ENCODE measurements at places on chromosomes 1 and 21.
A peak's percentile ranks its signal among the peaks of the same experiment; 100 is the strongest.

DNA sequence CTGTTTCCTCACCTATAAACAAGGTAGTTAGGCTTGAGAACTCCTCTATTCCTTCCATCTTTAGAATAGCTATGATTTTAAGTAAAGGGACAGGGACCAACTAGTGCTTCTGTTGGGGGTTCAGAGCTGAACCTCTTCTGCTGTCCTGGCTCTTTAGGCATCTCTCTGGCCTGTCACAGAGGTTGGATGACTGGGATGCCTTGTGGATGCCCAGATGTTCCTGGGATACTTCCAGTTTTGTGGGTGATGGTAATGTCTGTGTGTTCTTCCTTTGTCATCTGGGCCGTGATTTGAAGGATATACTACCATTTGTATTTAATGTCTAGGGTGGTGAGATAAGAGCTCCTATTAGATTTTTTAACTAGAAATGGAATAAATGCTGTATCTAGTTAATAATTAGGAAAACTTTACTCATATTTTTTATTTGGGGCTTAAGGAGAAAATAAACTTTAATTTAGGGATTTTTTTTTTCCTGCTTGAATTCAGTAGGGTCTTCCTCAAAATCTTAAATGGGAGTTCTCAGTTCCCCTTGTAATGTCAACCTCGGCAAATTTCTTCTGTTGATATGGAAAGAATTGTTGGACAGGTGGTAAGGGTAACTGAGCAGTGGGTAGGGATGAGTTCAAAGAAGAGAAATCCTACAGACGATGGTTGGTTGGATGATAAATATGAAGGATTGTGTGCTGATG is 47.2 kb downstream of the LAMC1 start:
- DNase-seq, result no peak

- no peak for DNase-seq
These were observed 8.8 kb downstream of the TRIM62 start for GRCh38 chr1:33173091-33173490.

DNA sequence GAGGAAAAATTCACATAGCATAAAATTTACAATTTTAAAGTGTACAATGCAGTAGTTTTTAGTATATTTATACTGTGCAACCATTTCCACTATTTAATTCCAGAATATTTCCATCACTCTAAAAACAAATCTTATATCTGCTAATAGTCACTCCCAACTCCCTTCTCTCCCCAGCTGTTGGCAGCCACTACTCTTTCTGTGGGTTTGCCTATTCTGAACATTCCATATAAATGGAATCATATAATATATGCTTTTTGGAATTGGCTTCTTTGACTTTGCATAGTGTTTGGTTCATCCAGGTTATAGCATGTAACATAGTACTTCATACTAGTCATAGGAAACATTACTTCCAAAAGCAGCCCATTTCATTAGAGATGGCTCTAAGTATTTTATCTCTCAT is 25.0 kb upstream of the TMEM39B start:
- no peak for DNase-seq

DNA sequence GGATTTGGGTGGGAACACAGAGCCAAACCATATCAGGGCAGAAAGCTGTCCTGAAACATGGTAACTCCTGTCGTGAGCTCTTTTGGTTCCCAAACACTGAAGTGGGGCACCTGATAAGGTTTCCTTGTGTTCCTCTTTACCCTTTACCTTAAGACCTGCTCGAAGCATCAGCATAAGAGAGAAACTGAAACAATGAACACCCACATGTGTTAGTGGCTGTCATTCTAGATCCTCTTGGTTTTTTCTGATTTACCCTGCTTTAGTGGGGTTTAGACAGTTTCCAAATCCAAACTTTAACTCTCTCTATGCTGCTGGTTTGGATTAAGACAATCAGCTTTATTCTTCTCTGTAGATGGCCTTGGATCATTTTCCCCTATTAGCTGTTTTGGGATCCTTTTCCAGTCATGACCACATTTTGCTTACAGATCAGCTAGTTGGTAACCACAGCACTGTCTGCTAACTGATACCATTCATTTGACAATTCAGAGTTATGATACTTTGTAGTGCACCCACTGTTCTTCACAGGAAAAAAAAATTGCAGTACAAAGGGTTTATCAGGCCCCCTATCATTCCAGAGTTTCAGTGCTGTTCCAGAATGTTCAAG is 975 bp upstream of the MNDA start:
- DNase-seq, result no peak

- no peak for DNase-seq
These were observed 103.1 kb downstream of the PGBD5 start for GRCh38 chr1:230322967-230323547.

DNA sequence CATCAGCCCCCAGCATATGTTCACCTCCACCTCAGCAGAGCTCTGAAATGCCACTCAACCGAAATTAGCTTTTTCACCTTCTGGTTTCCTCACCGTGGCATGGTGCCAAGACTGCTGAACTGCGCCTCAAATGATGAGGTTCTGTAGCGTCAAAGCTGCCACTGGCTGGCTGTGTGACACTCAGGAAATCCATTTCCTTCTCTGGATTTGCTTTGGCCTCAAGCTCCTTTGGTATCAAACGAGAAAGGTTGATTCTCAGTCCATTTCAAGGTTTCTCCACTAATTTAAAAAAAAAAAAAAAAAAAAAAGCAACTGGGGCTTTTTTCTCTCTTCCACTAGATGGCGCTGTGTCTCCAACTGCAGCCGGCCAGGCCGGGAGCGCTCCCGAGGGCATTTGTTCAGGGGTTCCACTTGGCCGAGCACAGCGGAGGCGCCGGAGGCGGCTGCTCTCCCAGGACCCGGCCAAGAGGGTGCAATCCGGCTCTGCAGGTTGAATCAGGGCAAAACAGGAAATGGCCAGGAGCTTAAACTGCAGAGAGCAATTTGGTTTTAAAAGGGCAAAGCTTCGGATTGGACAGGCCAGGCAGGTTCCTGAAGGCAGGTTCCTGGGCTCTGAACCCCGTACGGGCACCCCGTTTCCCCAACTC is 26.5 kb upstream of the PLA2G2C start:
- peak; percentile 85 for DNase-seq

DNA sequence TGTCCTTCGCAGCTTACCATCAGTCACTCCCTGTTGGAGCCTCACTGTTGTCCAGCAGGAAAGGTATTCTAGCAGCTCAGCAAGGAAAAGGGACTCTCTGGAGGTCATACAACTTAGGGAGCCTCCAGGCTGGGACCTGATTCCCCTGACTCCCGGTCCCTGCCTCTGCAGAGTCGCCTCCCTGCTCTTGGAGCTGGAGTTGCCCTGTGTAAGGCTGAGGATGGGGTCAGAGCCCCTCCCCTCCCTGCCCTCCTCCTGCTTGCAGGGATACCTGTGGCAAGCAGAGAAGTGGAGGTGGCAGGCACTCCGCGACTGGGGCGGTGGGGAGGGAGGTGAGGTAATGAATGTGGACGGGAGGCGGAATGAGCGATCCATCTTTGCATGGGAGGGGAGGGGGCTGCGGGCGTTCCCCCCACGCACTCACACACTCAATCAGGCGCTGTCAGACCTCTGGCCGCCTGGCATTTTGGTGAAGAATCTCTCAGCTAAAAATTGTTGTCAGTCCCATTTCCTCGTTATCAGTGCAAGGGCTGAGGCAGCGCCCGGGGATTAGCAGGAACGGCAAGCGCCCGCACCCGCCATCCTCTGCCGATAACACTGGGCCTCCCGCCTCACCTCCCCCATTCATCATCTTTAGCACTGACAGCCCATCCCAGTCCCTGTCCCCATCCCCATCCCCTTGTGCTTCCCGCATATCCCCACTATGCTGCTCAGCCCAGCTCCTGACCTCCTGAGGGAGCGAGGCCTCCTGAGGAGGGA is 64.3 kb downstream of the TMEM53 start:
- no peak for DNase-seq

DNA sequence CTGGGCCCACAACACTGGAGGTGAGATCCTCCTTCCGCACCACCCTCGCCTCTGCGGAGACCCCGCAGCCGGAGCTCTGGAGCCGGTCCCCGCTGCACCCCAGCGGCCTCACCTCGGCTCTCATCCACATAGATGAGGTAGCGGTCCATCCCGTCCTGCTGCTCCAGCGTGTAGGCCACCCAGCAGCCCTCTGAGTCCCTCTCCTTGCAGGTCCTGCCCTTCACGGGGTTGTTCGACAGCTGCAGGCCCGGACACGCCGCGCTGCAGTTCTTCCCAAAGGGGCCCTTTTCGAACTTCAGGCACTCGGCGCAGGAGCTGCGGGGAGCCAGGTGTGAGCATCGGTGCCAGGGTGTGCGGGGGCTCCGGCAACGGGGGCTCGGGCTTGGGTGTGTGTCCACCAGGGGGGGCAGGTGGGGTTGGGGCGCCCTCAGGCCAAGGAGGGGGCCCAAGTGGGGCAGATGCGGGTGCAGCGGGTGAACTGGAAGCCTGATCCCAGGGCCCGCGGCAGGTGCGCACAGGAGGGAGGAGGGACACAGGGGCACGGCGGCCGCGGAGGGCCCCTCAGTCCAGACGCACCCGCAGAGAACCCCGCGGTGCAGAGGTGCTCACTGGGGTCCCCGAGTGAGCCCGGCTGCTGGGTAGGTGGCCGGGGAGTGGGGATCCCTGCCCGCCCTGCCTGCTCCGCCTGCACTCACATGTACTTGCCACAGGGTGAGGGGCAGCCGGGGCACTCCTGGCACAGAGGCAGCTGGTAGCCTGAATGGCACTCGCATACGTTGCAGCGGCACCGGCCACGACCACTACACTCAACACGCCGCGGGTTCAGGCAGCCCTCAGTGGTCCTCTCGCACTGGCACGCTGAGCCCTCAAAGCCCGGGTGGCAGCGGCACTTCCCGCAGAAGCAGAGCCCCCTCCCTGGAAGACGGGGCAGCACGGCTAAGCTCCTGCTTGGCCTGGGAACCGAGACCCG is 15.4 kb upstream of the PTTG1IP start:
- no peak for DNase-seq

- DNase-seq, result no peak
These were observed 6.6 kb downstream of the BMP8B start for GRCh38 chr1:39782103-39782502.

- peak; percentile 83 for DNase-seq
These were observed 56.8 kb downstream of the PLD5 start for GRCh38 chr1:242467556-242468145.

GRCh38 chr1:3261969-3262579 is 192.4 kb upstream of the ARHGEF16 start:
- no peak for DNase-seq

DNA sequence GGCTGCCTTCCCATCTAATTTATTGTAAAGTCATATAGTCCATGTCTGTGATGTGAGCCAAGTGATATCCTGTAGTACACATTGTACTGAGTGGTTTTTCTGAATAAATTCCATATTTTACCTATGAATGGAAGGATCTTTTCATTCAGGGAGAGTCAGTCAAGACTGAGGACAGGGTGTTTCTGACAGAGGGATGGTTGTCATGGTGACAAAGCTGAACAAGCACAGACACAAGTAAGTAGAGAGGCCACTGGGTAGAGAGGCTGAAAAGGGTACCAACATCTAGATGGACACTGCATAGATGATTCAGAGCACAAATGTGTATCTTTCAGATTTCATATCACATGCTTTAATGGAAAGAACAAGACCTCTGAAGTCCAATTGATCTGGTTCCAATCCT is 22.6 kb upstream of the IL20 start:
- DNase-seq, result no peak

DNA sequence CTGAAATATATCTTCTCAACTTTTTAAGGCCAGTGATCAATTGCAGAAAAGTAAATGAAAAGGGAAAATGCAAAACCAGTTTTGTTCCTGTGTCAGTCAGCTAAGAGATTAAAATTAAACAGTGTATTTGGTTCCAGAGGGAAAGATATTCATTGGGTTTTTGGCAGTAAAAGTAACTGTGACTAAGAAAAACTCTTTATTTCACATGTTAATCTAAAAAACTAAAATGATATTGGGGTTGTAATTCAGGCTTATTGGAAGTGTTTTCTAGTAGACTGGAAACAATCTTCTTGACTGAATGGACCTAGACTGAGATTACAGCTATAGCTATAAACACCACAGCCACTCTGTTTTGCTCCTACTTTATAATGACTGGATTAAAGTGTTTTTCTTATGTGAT is 413.9 kb downstream of the ADGRL2 start:
- DNase-seq, result no peak

DNA sequence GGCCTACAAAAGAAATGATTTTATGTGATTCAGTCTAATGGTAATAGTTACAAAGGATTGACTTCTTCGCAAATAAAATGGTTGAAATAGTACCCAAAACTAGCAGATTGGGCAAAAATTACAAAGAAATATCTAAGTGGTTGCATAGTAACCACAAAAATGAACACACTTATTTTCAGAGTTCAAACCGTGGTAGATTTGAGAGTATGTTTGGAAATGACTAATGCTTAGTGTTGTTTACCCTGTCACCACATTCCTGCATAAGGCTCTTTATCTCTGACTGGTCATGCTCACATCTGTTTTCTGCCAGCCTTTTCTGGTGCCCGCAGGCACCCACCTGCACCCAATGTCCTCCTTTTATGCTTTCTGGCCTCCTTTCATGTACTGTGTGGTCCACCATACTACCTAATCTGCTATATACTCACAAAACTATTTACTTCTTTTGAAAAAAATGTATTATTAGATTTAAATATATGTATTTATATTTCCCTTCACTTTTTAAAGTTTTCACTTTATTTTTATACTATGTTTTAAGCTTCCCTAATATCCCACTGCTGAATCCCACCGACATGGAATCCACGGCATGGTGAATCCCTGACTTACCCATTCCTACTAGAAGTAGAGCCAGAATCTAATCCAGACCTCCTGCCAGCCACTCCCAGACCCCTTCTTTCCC is 30.3 kb downstream of the PTPRC start:
- no peak for DNase-seq

DNA sequence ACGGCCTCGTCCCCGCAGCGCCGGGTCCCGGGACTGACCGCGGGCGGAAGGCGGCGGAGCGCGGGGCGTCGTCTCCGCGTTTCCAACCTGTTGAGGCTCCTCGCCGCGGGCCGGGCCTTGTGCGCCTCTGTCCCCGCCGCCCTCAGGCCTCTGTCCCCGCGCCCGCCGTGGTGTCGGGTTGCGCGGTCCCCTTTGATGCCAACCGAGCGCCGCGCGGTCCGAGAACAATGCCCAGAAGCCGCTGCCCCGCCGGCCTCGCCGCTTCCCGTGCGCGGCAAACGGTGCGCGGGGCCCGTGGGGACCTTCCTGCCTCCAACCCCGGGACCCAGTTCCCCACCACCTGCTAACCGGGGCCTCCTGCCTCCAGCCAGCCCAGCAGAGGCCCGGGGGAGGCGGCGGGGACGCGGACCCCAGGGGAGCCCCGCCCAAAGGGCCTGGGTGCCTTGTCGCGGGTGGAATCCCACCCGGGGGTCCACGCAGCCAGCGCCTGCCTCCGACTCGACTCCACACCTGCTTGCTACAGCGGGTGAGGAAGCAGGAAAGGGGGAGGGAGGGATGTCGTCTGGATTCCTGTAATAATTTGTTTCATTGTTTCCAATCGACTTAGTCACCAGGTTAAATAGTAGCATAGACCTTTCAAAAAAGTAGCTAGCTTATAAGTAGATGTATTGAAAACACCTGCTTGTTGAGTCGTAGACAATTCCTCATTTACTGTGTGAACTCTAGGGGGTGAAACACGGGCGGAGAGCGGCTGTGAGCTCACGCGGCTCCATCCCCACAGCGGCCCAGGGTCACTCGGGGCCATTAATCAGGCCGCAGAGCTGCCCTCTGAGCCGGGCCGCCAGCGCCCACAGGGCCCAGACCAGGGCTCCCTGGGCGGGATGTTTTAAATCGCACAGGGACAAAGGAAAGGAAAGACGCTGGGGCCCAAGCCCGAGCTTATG is 1.1 kb downstream of the COL18A1 start:
- DNase-seq, result no peak

GRCh38 chr1:161190962-161191521 is 7.8 kb downstream of the ADAMTS4 start:
- no peak for DNase-seq
